Neuronal stem cell (in vitro differentiated cells): ENCODE measurements at places on chromosomes 5 and 9.
A peak's percentile ranks its signal among the peaks of the same experiment; 100 is the strongest.

GRCh38 chr5:172540099-172540870 lies 86.0 kb upstream of the SH3PXD2B start:
- DNase-seq = no peak

- DNase-seq = no peak
These were observed 163.2 kb upstream of the ADAMTS16 start for GRCh38 chr5:4976902-4977301.

DNA sequence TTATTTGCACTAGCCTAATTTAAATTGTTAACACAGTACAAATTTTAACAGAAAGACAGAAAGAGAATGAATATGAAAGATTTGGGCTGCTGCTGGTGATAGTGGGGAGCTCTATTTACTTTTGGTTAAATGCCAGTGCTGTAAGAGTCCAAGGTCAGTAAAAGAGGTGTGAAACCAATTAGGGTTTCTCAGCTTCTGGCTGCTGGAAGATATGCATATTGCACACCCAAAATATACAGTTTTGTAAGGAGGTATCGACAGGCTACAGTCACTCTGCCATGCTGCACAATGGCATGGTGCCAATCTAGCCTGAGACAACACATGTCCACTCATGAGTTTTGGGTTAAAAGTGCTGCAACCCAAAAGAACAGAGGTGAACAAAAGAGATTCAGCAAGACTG lies 79.3 kb downstream of the PPP2R2B start:
- DNase-seq = no peak

DNA sequence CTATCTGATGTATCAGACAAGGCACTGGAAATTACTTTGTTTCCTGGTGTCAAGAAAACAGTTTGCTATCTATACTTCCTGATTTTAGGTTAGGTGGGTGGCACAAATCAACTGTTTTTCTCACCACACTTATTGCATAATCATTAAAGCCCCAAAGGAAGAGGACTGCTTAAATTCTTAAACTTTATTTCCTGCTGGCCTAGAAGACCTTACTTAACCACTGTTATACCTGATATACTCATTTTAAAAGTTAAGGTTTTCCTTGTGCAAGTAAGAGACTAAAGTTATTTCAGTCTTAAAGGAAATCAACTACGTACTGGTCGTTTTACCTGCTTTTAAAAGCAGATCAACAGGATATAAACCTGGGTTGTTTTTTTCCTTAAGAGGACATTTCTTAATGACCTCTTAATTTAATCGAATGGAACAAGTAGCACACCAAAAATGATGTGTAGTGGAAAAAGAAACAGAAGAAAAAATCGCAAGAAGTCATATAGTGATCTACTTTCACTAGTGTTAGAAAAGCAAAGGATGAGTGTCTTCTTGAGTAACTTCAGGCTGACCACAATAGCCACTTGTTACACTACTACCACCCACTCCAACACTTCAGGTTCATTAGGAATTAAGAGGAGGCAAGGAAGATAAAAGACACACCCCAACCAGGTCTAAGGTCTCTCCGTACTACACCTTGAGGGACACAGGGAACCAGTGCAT lies 974 bp downstream of the CLINT1 start:
- no peak for DNase-seq

GRCh38 chr9:103730866-103731265 lies 363.2 kb upstream of the SMC2 start:
- DNase-seq = no peak

DNA sequence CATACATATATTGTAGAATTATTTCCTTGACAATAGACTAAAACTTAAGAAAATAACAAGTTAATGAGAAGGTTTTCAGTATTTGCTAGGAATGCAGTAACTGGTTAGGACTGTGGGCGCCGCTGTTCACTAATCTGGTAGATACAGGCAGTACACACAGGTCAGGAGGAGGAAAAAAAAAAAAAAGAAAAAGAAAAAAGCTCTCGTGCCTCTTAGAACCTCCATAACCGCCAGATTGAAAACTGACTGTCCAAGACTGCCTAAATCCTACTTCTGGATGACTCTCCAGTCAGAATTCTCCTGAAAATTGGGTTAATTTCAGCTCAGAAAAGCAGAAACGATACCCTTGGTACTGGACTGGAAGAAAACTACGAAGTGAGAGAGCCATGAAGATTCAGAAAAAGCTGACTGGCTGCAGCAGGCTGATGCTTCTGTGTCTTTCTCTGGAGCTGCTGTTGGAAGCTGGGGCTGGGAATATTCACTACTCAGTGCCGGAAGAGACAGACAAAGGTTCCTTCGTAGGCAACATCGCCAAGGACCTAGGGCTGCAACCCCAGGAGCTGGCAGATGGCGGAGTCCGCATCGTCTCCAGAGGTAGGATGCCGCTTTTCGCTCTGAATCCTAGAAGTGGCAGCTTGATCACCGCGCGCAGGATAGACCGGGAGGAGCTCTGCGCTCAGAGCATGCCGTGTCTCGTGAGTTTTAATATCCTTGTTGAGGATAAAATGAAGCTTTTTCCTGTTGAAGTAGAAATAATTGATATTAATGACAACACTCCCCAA lies at the start of gene PCDHGA1:
Gene PCDHGA1, plus strand, starts transcription at position 216 of the 782 bp plus-strand sequence.
- no peak for DNase-seq

DNA sequence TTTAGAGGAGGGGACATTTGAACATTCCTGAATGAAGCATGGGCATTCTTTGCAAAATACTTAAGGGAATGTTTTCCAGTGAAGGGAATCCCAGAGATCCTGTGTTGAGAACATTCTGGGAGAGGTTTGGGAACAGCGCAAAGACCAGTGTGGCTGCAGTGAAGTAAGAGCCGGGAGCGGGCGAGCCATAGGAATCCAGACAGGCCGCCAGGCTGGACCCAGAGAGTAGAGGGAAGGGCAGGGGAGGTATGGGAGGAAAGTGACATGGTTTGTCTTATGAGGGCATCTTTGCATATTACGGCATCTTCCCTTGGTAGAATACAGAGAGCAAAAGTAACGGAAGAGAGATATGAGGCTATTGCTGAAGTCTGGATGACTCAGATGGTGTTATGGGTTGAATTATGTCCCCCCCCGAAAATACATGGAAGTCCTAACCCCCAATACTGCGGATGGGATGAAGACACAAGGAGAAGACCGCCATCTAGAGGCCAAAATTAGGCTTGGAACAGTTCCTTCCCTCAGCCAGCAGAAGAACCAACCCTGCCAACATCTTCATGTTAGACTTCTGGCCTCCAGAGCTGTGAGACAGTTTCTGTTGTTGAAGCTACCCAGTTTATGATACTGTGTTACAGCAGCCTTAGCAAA lies 268.2 kb downstream of the MAST4 start:
- no peak for DNase-seq

GRCh38 chr5:60960591-60960990 lies 15.6 kb downstream of the NDUFAF2 start:
- DNase-seq = no peak

DNA sequence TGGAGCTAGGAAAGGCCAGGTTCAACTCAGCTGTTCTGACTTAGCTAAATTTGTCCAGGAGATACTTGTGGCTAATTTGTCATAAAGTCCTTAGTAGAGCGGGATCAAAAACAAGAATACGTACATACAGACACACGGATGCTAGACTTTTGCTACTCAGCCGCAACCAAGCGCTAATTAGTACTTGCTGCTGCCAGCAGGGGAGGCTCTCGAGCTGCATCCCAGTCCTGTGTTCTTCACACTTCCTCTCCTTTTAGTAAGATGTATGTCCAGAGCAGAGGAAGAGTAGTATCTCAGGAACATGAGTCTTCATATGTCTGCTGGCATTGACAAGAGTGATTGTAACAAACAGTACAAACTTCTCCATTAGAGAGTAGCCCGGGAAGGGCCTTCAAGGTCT lies 58.3 kb downstream of the CYFIP2 start:
- no peak for DNase-seq

DNA sequence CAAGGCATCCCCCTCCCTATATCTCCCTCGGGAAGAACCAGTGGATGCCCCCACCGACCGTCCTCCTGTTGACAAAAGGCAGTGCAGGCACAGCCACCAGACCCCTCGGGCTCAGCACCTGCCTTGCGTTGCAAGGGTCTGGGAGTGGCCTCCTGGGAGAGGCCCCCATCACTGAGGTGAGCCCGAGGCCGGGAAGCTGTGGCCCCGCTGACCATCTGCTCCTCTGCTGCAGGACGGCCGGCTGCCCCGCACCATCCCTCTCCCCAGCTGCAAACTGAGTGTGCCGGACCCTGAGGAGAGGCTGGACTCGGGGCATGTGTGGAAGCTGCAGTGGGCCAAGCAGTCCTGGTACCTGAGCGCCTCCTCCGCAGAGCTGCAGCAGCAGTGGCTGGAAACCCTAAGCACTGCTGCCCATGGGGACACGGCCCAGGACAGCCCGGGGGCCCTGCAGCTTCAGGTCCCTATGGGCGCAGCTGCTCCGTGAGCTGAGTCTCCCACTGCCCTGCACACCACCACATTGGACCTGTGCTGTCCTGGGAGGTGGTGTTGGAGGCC lies 23.3 kb upstream of the SUSD3 start:
- no peak for DNase-seq

GRCh38 chr5:172854451-172854871 lies 20.4 kb downstream of the ERGIC1 start:
- no peak for DNase-seq

DNA sequence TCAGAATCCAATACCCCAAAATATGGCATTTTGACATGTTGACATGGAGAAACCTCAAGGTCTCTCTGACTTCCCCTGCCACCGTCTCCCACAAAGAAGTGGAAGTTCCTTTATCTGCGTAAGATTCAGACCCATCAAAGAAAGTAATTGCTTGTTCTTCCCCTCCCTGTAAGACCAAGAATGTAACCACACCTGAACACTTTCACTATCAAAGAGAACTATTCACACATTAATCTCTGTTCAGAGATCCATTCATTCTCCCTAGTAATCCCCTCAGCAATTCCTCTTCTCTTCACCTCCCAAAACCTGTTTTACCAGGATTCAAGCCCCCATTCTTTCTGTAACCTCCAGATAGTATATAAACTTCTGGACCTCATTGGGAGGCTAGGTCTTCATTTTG lies 4.1 kb upstream of the SLC1A1 start:
- no peak for DNase-seq

- peak; percentile 26 for DNase-seq
These were observed 59.9 kb downstream of the ZFAND5 start for GRCh38 chr9:72305102-72305546.

DNA sequence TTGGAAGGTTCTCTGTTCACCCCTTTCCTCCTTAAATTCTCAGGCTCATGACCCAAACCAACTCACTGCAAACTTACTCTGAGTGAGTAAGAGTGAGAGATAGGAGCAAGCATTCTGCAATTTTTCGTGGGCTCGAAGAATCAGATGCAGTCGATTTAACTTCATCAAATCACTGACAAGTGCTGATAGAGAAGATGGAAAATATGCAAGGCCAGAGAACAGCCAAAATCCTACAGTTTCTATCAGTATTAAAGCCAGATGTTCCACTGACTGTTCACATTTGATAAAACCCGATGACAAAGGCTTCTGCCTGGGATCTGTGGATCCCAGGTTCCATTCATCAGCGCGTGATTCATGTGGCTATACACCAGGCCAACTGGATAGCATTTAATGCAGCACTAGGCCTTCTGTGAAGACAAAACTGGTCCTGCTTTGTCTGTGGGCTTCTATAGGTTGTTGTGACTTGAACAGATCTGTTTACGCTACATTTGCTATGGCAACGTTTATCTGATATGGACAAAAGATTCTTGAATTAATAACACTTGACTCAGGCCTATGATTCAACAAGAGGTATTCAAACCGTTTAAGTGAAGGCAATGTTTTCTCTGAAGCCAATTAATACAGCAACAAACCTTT lies 251.2 kb downstream of the NFIB start:
- DNase-seq = no peak

DNA sequence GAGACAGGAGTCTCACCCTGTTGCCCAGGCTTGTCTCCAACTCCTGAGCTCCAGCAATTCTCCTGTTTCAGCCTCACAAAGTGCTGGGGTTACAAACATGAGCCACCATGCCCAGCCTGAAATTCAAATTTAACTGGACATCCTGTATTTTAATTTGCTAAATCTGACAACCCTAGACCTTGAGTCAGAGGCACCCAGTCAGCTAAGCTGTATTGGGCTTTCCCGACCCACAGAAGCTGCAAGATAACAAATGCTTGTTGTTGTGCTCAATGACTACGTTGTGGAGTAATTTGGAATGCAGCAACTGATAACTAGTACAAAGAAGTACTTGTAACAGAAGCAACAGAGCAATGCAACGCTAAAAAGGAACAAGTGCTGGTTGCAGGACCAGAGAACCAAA lies 533.1 kb downstream of the NTRK2 start:
- no peak for DNase-seq

DNA sequence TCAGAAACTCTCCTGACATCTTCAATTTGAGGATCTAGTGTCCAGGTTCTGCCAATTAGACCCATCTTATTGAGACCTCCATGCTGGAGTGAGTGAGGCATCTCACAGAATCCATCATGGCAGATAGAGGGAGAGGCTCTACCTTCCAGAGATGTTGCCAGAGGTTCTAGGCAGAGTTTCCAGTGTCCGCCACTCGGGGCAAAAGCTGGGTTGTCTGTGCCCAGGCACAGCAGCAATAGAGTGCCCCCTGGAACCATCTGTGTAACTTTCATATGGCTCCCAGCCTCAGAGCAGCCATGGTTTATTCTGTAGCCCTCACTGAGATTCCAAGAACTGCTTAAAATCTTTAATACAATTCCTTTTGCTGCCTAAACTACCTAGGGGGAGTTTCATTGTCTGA lies 16.6 kb upstream of the CCDC112 start:
- no peak for DNase-seq

DNA sequence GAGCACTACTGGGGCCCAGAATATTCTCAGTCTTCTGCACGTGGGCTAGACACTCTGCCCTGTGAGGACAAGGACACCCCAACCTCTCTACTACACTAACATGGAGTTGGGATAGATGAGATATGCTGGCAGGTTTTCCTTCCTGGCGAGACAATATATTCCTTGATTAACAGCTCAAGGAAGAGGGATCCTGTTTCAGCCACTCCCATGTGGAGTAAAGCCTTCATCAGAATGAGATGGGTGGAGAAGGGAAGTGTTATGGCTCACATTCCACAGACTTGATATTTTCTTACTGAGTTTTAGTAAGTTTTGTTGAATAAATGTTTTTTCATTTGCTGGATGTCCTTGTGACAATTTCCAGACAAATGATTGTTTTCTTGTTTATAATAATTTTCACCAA lies 1187.6 kb downstream of the CDH12 start:
- no peak for DNase-seq

GRCh38 chr9:72952914-72953313 lies at the start of gene ALDH1A1:
TSS of gene ALDH1A1 (minus strand) at chr9:72953053. CDS start at chr9:72953000, 53 bp downstream.
- DNase-seq = no peak

DNA sequence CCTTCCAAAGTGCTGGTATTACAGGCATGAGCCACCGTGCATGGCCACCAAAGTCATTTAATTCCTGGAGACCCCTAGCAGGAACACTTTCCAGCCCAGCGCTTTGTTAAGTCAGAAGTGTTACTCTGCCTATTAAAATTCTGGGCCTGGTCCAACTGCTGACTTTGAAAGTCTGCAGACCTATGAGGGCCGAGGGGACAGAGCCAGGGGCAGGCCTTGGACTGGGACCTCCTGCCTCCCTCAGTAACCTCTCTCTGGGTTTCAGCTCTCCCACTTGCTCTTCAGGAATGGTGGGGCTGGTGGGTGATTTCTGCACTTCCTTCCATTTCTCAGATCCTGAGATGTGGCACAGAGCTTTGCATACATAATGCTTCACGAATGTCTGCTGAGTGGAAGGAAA lies 9.7 kb downstream of the C5orf52 start:
- DNase-seq = no peak

GRCh38 chr5:56175488-56175887 lies 57.6 kb downstream of the ANKRD55 start:
- peak; percentile 20 for DNase-seq

- DNase-seq = no peak
These were observed 426.3 kb downstream of the CETN3 start for GRCh38 chr5:89983216-89983615.
